Type B pancreatic cell (in vitro differentiated cells): ENCODE measurements at places on chromosomes 2 and 18. TPM values are rescaled to one million over a fixed set of nuclear protein-coding genes. Genes with fewer than 3 reads are reported as not detected.

The DTNA gene
- 8.6 and 23.6 TPM in 2 replicates for total RNA-seq

The CELF4 gene
- total RNA-seq, result 8.4 and 9.2 TPM in 2 replicates

The RAB6C gene
- 0.29 and 0.50 TPM in 2 replicates for total RNA-seq

The TUBB6 gene
- total RNA-seq, result 56.5 and 83.8 TPM in 2 replicates

The CDCA7 gene
- total RNA-seq, result 13.1 and 54.0 TPM in 2 replicates

The HYCC2 gene
- 17.9 and 19.6 TPM in 2 replicates for total RNA-seq

The TUBA4B gene
- not detected in 2 replicates for total RNA-seq

The ARHGAP15 gene
- total RNA-seq, result not detected in 2 replicates
